ENCODE measurements at places on chromosomes 4 and X.

GRCh38 chr4:138967313-138967712, 48.3 kb upstream of the NOCT start:
- no peak for DNase-seq

- no peak for DNase-seq
Measured at GRCh38 chrX:19698122-19698521, 182.8 kb upstream of the MAP3K15 start.

DNA sequence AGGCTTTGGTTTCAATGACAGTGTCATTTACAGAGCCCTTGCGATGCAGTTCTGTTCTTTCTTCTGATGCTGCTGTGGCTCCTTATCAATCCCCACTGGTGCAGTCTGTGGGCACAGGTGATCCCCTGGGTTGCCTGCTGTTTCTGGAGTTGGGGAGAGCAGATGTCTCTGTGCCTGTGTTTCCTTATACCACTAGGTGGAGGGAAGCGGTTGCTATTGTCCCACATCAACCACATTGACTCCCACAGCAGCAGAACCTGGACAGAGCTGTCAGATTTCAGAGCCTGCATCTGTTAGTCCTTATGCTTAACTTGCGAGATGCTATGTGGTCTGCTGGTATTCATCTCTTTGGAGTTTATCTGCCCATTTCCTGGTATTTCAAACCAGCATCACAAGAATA, 57.7 kb downstream of the NEIL3 start:
- DNase-seq, result no peak

DNA sequence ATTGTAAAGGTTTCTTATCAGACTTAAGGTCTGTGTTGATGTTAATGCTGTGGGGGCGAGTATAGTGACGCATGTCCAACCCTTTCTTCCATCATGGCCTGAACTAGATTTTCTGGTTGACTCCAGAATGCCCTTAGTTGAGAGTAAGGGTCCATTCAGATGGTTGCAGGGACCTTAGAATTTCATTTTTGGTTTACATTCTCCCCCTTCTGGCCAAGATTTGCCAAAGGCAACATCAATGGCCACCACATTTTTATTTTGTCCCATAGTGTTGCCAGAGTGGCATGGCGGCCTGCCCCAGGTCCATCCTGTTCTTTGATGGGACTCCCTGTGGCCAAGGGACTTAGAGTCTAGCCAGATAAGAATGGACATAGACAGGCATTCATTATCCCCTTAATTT, 368.5 kb downstream of the GPM6A start:
- DNase-seq, result no peak

DNA sequence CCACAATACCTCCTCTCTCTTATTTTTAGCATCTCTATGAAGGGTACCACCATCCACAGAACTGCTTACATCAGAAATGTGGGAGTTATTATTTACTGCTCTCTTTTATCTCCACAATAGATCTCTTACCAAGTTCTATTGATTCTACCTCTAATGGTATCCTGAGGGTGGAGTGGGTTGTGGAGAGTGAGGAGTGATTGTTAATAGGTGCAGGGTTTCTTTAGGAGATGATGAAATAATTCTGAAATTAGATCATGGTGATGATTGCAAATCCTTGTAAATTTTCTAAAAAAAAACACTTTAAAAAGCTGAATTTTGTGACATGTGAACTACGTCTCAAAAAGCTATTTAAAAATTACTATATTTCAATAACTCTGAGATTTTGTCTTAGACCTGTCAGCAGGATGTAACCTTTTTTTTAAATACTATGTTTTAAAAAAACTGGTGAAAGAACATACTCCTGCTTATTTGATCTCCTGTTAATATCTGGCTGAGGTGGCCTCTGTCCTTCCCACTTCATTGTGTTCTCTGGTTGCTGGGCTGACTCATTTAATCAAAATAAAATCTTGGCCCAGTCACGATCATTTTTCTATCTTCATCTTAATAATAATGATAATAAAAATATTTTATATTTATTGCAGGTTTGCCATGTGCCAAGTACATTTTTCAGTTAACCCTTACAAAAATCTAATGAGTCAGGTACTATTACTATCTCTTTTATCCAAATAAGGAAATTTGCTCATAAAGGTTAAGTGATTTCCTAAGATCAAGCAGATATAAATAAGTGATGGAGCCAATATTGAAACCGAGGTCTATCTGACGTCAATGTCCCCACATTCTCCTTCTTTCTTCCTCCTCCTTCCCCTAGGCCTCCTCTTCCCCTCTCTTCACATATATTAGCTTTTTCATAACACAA, 73.5 kb downstream of the GLUD2 start:
- DNase-seq, result no peak

DNA sequence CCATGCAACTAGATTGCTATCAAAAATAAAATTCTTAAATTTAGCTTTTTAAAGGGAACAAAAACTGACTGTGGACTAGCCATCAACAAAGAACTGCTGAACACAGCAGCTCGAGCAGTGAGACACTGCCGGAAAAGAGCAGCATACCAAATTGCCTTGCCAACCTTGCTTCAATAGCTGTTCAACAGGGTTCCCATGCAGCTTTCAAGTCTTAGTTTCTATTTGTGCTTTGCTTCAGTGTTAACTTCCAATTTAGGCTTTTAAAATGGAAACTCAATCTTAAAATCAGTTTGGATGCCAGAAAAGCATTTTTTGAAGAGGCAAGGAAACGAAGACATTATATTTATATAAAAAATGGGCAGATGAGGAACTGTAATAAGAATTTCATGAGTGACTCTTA, 463.4 kb upstream of the MAGEB18 start:
- no peak for DNase-seq

- DNase-seq, result no peak
Measured at GRCh38 chr4:147336252-147336651, 144.6 kb upstream of the EDNRA start.

GRCh38 chr4:142556570-142557238, 289.4 kb downstream of the INPP4B start:
- DNase-seq, result no peak

DNA sequence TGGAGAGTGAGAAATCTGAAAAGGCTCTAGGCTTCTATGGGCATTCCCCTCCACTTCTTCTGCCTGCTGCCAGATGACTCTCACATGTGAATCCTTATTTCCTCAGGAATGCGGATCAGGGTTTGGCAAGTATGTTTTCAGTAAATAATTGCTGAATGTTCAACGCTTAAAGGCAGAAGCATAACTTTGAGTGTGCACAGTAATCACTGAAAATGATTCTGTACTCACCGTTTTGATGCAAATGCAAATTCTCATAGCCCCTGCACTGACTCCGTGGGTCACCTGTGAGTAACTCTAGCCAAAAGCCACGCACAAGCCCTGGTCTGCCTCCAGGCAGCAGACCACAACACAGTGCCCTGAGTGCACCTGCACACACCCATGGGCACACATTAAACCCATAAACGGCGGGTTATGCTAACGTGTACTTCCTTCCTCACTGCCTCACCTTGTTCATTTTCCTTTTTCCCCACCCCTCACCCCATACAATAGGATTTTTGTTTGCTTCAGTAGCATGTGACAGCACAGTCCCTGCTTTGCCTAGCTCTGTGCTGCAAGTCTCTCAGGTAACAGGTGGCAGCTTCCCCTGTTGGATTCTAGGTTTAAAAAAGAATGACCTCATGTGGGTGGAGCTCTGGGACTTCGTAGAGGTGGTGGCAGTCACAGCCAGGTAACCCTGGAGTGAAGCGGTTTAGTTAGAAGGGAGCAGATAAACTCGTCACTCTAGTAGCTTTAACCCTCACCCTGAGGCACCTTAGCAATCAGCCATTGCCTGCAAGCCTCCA, at the start of gene ARHGEF38:
Gene ARHGEF38 (plus strand): TSS at position 656 of the 782 bp plus-strand sequence. CDS start 146 bp downstream, outside the sequence.
- no peak for DNase-seq

DNA sequence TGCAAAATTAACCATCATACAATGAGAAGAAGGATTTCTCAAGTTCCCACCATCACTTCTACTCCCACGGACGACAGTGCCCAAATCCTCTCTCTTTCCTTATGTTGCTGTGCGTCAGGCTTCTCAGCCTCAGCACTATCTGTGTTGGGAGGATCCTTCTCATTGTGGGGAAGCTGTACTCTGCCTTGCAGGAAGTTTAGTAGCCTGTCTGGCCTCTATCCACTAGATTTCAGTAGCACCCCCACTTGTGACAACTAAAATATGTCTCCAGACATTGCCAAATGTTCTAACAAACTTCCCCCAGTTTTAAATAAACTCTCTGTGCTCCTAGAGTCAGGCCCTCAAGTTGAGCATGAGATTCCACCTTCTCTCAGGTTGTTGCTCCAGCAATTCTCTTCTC, 545.9 kb upstream of the ZFP42 start:
- DNase-seq, result no peak

DNA sequence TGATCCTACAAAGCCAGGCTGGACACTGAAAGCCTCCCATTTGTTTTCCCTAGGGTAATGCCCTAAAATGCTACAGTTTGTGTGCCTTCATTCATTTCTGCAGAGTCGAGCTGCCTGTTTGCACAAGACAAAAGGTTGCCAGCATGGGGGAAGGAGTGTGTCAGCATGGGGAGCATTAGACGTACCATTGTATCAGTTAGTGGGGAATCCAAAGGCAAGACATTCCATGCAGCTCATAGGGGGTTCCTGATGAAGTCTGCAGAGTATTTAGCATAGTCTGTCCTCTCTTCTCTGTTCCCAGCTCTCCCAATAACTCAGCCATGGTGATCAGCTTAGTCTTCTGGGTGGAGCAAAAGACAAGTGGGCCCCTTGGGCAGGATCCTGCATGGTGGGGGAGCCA, 276.9 kb upstream of the PCDH7 start:
- DNase-seq, result no peak

GRCh38 chr4:151157543-151157942, 58.1 kb downstream of the RPS3A start:
- no peak for DNase-seq

- DNase-seq, result no peak
Measured at GRCh38 chr4:48603366-48604003, 113.4 kb downstream of the ZAR1 start.

- DNase-seq, result no peak
Measured at GRCh38 chr4:45072981-45073380, 346.6 kb upstream of the GNPDA2 start.

DNA sequence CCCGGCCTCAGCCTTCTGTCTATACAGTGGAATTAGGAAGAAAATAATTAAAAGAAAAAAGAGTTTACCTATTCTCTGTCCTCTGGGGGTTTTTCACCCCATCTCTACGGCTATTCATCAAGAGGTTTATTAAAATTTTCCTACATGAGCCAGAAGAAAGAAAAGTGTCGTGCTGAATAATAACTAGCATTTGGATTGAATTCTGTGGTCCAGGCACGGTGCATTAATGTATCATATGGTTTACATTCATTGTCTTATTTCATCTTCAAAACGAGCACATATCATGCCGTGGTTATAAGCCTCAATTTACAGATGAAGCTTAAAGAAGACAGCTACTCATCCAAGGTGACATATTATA, 5.4 kb upstream of the NAA15 start:
- no peak for DNase-seq

- no peak for DNase-seq
Measured at GRCh38 chr4:175850240-175850639, 38.2 kb upstream of the GPM6A start.

- no peak for DNase-seq
Measured at GRCh38 chrX:25858273-25858880, 279.8 kb upstream of the MAGEB18 start.

- DNase-seq, result no peak
Measured at GRCh38 chrX:46575586-46575985, 2.0 kb downstream of the CHST7 start.

DNA sequence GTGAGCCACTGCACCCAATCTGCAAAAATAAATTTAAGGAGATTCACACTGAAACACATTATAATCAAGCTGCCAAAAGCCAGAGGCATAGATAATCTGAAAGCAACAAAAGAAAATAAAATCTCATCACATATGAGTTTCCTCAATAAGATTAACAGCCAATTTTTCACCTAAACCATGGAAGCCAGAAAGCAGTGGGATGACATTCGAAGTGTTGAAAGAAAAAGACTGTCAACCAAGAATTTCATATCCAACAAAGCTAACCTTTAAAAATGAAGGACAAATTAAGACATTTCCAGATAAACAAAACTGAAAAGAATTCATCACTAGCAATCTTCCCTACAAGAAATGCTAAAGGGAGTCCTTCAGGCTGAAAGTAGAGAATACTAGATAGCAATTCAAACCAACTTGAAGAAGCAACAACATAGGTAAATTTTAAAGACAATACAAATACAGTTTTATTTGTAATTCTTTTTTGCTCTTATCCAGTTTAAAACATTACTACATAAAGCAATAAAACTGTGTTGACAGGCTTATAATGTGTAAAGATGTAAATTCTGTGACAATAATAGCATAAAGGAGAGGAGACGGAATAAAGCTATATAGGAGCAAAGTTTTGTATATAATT, 23.1 kb upstream of the KLHL8 start:
- no peak for DNase-seq

GRCh38 chr4:7607156-7607910, 172.6 kb upstream of the PSAPL1 start:
- no peak for DNase-seq

DNA sequence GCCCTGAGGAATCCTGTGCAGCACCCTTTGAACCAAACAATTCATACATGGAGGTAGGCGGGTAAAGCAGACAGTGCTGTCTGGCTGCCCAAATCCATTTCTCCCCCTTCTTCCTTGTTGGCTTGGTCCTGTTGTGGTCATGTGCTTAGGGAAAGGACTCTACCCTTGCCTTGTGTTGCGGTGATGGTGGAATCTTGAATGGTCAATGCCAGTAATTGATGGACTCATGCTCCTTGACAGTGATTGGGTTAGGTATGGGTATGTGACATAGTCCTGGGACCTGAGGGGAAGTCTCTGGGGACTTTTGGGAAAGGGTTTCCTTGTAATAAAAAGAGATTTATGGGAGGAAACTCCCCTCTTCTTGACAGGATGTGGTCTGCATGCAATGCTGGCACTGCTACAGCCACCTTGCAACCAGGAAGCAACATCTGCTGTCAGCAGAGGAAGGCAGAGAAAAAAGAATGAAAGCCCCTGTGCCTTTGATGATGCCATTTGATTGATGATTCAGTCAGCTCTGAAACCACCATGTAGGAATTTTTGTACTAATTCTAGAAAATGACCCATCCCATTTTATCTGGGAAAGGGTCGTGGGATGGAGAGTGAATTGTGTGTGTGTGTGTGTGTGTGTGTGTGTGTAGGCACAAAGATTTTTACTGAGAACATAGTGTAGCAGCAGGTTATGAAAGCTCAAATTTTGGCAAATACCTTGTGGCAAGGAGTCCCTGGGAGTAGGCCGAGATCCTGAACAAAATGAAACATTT, 30.0 kb upstream of the HUWE1 start:
- DNase-seq, result peak; percentile 16

Data from stimulated activated CD4-positive, alpha-beta T cell treated with anti-CD3 and anti-CD28 coated beads, Interleukin-2, amount 100 ng/mL, for 48 hours (primary cell).